ENCODE measurements at places on chromosomes 11 and 22.

DNA sequence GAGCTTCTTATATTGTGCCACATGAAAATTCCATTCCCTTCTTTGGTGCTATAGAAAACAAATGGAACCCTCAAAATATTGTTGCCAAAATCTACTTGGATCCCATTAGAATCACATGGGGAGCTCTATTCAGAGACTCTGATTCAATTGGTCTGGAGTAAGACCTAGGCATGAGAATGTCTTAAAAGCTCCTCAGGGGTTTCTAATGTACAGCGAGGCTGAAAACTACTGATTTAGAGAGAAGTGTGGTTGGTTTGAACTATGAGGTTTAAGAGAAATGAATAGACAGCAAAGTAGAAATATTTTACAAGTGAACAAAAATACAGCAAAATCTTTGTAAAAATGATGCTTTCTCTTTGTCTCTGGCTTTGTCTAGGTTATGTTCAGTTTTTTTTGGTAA, 514.7 kb downstream of the CNTN5 start:
- no peak for DNase-seq

- DNase-seq: no peak
Measured at GRCh38 chr11:61959114-61959513, 8.3 kb downstream of the FTH1 start.

- no peak for DNase-seq
Measured at GRCh38 chr11:126281666-126282175, 1.2 kb upstream of the TIRAP start.

DNA sequence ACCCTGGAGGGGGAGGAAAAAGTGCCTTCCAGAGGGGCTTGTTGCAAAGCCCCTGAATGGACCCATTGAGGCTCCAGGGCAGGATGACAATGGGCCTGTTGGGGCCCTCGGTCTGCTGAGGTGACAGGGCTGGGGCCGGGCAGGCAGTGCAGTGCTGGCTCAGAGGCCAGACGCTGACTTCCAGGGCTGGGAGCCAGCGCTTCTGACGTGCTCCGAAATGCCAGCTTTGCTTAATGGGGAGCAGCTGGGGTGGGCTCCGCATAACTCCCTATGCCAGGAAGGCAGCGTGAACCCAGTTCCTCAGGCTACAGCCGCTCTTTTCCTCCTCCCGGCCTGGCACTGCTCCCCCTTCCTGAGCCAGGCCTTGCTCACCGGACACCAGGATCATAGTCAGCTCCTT, 17.7 kb downstream of the NAV2 start:
- no peak for DNase-seq

DNA sequence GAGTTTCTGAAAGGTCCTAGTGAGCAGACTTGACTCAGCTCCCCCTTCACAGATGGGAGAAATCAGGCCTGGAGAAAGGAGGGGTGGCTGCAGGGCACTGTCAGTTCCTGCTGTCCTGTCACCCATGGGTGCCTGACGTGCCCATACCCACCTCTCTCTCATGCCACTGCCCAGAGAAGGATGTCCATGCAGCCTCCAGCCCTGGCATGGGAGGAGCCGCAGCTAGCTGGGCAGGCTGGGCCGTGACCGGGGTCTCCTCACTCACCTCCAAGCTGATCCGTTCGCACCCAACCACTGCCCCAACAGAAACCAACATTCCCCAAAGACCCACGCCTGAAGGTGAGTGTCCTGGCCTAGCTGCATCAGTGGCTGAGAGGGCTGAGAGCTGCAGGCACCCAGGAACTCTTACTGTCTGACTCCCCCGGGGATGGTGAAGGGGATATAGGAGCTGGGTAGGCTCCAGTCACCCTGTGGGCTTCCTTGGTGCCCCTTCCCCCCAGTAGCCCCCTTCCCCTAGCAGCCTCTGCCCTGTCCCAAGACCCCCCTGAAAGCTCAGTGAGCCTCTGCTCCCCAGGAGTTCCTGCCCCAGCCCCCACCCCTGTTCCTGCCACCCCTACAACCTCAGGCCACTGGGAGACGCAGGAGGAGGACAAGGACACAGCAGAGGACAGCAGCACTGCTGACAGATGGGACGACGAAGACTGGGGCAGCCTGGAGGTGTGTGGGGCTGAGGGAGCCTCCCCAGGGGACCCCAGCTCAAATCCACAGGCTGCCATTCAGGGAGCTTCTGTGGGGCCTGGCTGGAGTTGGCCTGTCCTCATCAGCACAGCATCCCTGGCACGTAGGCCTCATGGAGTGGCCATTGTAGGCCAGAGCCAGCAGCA, 11.8 kb downstream of the SCYL1 start:
- no peak for DNase-seq

GRCh38 chr22:28406246-28406645, 273.4 kb downstream of the TTC28 start:
- DNase-seq: no peak

GRCh38 chr11:131598305-131598704, 227.9 kb downstream of the NTM start:
- DNase-seq: no peak

GRCh38 chr11:78465169-78465942, 47.7 kb upstream of the GAB2 start:
- peak; percentile 18 for DNase-seq

DNA sequence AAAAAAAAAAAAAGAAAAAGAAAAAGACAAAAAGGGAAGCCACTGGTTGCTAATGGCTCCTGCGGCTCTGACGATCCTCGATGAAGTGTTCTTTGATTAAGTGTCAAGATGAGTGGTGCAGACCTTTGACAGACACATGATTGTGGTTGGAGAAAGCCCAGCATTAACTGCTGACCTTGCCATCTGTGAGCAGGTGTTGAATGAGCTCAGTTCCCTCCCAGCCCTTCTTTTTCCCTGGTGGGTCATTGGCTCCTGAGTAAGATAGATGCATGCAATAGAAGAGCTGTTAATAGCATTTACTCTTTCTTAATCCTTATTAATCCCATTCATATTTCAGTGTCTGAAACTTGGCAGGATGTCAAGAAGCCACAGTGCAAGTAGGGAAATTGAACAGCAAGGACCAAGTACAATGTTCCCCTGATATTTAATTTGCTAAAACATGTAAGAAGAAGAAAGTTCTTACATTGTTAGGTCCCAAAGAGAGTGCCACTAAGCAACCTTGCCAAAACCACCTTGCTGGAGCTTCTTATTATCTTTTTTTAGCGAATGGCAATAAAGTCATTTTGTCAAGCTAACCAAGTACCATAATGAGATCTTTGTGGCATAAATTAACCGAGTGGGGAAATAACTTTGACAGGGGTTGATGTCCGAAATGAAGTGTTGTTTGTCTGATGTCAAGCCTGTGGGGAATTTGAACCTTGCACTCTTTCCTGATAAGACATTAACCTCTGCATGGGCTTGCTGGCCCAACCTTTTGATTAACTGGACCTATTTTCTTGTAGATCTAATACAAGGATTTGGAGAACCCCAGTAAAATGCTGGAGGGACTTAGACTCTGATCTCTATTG, 113.7 kb downstream of the PTPRJ start:
- no peak for DNase-seq

- no peak for DNase-seq
Measured at GRCh38 chr11:3977078-3977477, 117.5 kb upstream of the RRM1 start.

DNA sequence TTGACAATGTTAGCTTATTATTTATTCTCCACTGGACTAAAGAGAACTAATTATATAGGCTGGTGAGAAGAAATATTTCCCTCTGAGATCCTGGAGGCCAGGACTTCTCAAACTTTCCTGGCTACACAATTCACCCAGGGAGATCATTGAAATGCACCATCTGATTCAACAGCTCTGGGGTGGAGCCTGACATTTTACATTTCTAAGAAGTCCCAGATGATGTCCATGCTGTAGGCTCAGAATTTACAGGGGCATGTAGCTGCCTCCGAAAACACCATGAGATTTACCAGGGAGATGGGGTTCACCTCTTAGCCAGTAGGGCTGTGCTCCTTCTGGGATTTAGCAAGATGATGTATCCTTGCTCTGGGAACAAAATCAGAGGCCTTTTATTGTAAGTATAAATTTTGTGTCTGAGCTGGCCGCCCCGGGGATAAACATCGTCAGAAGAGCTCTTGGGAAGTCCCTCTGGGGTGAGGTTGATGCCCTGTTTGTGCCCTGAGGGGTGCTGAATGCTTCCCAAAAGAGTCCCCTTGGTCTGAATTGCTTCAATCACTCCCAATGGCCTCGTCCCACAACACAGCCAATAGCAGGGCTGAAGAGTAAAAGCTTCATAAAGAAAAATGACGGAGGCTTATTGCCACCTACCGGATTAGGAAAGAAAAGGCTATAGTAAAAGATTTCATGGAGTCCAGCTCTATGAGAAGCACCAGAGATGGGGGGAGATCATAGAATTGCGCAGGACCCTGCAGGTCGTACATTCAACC, 33.4 kb upstream of the API5 start:
- DNase-seq: no peak

- no peak for DNase-seq
Measured at GRCh38 chr22:23370251-23370650, 189.9 kb downstream of the BCR start.

DNA sequence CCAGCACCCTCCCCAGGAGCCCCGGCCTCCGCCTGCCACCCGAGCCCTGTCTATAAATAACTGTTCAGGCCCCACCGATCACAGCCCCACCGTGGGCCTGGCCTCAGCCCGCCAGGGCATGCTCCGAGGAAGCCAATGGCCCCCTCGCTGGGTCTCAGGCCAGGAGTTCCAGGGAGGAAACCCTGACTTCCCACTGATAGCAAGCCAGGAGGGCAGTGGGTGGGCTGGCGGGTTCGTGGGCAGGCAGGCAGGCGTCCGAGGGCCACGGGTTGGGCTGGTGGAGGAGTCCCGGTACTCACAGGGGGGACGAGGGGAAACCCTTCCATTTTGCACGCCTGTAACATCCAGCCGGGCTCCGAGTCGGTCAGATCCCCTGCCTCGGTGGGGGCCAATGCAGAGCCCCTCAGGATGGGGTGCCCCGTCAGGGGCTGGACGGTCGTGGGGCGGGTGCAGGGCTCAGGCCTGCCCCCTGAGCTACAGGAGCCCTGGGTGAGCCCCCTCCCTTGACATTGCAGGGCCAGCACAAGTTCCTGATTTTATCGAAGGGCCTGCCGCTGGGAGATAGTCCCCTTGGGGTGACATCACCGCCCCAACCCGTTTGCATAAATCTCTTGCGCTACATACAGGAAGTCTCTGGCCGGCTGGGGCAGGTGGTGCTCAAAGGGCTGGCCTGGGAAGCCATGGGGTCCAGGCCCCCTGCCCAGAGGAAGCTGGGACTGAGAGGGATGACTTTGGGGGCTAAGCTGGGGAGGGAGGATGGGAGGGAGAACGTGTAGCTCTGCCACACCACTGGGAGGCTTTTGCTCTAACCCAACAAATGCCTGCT, at the start of gene SPI1:
TSS of gene SPI1 (minus strand) at position 538 of the 826 bp plus-strand sequence. CDS start at position 344, 194 bp downstream.
- no peak for DNase-seq

DNA sequence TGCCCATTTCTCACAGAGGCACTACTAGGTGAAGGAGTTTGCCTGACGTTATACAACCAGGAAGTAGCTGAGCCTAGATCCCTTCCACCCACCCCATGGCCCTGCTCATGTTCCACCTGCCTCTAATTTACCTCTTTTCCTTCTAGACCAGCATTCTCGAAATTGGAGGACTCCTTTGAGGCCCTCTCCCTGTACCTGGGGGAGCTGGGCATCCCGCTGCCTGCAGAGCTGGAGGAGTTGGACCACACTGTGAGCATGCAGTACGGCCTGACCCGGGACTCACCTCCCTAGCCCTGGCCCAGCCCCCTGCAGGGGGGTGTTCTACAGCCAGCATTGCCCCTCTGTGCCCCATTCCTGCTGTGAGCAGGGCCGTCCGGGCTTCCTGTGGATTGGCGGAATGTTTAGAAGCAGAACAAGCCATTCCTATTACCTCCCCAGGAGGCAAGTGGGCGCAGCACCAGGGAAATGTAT, 14.1 kb downstream of the PIK3IP1 start:
- DNase-seq: no peak

GRCh38 chr11:63915961-63916836, 765 bp downstream of the RCOR2 start:
- DNase-seq: peak; percentile 43

- DNase-seq: no peak
Measured at GRCh38 chr11:76620489-76620888, 50.1 kb downstream of the LRRC32 start.

DNA sequence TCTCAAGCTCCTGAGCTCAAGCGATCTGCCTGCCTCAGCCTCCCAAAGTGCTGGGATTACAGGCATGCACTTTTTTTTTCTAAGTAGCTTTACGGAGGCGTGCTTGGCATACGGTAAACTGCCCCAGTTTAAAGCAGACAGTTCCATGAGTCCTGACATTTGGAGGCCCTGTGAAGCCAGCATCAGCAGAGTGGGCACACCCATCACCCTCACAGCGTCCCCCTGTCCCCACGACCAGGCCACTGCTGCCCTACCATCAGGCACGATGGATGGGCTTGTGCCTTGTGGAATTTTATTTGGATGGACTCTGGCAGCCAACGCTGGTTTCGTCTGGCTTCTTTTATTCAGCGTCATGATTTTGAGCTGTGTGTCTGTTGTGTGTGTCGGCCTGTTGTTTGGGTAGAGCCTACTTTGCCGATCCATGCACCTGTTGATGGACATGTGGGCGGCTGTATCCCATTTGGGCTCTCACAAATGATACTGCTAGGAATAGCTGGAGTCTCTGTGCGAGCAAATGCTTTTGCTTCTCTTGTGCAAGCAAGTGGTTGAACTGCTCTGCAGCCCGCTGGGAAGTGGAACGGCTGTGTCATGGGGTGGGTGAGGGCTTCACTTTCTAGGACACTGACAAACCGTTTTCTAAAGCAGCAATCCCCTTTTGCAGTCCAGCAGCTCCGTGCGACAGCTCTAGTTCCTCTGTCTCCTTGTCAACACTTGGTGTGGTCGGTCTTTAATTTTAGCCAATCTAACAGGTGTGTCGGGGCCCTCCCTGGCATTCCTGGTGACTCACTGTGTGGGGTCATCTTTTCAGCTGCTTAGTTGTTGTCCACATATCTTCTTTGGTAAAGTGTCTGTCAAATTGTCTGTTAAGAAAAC, 23.8 kb downstream of the KCNQ1 start:
- no peak for DNase-seq

- DNase-seq: no peak
Measured at GRCh38 chr11:8032122-8032521, 45.0 kb downstream of the EIF3F start.

DNA sequence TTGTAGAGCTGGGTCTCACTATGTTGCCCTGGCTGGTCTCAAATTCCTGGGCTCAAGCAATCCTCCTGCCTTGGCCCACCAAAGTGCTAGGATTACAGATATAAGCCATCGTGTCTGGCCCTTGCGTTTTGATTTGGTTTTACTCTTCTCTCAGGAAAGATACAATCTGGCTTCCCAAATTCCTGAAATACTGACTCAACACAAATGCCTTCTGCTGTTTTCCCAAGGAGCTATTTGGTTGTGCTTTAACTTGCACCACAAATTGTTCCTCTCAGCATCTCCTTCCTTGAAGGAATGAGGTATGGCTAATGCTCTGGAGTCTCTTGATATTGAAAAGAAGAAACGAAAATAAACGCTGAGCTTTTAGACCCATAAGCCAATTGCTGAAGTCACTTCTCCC, 110.0 kb upstream of the PAX6 start:
- DNase-seq: no peak

DNA sequence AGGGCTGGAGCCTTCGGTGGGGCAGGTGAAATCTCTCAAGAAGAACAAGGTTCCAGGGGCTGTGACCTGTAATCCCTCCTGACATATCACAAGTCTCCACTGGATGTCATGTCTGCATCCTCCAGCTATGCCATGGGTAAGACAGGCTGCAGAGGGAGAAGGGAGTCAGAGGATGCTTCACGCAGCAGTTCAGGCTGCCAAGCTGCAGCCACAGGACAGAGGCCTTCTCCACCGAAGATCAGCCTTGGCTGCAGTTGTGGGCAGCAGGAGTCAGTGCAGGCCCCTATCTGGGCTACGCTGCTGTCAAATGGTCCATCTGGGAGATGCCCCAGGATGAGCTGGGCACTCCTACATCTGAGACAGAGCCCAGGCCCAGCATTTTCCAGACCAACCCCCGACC, 25.0 kb downstream of the DKK3 start:
- no peak for DNase-seq

- no peak for DNase-seq
Measured at GRCh38 chr11:107969219-107969618, 39.5 kb upstream of the CUL5 start.
